ENCODE measurements at places on chromosomes 1 and 21.

DNA sequence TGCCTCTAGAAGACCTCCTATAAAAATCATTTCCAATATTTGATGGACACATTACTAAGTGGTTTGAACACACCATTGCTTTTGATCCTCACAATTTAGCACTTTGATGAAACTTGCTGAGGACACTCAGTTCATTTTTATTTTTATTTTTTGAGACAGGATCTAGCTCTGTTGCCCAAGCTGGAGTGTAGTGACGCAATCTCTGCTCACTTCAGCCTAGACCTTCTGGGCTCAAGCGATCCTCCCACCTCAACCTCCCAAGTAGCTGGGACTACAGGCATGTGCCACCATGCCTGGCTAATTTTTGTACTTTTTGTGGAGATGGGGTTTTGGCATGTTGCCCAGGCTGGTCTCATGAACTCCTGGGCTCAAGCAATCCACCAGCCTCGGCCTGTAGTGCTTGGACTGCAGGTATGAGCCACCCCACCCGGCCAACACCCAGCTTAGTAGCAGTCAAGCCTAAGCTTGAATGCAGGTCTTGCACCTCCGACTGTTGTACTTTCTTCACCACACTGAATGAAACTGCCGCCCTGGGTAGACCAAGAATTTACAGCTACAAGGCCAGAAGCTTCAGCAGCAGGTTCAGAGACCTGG, 24.8 kb upstream of the ATP2B4 start:
- DNase-seq = no peak

DNA sequence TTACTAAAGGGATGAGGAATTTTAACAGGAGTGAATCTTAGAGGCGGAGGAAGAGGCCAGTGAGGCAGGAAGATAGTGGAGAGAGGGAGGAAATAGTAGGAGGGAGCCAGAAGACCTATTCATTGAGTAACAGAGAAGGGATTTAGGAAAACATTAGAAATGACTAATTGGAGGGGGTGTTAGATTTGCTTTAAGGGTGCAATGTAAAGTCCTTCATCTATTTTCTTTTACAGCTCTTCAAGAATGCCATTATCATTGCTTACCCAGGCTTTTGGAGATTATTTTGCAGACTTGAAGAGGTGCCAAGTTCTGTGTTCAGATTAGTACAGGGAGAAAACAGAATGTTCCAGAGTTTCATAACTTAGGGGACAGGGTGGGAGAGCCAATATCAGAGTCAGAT, 33.8 kb downstream of the OR10J1 start:
- no peak for DNase-seq

DNA sequence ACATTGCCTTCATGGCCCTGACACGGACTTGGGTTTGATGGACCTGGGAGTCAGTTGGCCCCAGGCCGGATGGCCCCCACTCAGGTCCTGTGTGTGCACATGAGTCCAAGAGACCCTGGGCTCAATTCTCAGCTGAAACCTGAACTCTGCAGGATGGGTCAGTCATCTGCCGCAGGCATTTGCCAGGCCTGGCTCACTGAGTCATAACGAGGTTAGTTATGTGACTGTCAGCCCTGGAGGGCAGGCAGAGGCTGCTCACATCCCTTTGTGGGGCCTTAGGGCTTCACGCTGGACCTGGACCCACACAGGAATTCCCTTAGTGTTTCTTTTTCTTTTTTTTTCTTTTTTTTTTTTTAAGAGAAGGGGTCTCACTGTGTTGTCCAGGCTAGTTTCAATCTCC, 46.5 kb downstream of the PSMG1 start:
- no peak for DNase-seq

- DNase-seq = no peak
Measured at GRCh38 chr1:201092738-201093137, 19.5 kb downstream of the CACNA1S start.

DNA sequence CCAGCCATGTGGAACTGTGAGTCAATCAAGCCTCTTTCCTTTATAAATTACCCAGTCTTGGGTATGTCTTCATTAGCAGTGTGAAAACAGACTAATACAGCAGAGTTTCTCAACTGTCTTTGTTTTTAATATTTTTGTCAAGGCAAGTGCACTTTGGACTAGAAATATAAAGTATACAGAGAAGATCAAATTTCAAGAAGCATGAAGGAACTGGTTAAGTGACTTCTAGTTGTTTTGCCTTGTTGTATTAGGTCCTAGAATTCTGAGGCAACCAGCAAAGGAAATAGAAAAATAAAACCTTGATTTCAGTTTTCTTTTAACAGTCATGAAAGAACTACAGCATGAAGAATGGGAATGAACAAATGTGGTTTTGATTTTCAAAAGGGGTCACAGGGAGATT, 131.1 kb upstream of the PTGFR start:
- no peak for DNase-seq

DNA sequence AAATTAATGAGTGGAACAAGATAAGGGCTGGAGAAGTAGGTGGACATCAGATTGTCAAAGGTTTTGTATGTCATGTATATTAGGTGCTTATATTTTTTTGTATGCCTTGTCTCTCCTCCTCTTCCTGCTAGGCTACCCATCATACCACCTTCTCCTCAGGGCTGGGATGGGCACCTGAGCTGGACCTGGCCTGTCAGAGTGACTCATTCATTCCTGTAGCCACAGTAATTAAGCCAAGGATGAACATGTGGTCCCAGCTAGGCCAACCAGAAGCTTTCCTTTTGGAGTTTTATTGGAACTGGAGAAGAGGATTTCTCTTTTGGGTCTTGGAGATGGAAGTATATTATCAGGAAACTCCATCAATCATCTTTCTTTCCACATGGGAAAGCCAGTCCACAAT, 21.2 kb downstream of the PTGS2 start:
- no peak for DNase-seq

GRCh38 chr1:165287781-165288180, 68.7 kb downstream of the LMX1A start:
- no peak for DNase-seq

GRCh38 chr1:43822040-43822690, 111.4 kb upstream of the ARTN start:
- no peak for DNase-seq

- DNase-seq = no peak
Measured at GRCh38 chr21:42706765-42707164, 53.3 kb downstream of the PDE9A start.

- peak; percentile 38 for DNase-seq
Measured at GRCh38 chr1:175887981-175888428, 144.6 kb upstream of the TNR start.

DNA sequence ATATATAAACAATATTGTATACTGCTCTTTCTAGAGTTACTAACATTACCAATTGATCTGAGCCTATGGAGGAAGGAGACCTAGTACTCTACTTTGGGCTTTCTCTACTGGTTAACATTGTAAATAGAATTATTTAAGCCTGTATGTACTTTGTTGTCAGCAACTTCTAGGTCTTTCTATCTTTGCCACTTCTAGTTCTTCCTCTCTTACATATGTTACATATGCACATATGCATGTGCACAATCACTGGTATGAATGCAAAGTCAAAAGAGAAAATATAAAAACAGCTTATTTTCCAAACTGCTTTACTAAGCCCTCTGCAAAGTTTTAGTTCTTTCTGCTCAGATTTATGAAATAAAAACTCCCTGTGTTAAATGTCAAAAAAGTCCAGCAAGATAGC, 84.3 kb downstream of the PTPRC start:
- no peak for DNase-seq

- DNase-seq = no peak
Measured at GRCh38 chr1:21669258-21670058, at the start of gene RAP1GAP. Gene RAP1GAP (minus strand): TSS chr1:21669357. CDS start chr1:21620032, 49,325 bp downstream.

DNA sequence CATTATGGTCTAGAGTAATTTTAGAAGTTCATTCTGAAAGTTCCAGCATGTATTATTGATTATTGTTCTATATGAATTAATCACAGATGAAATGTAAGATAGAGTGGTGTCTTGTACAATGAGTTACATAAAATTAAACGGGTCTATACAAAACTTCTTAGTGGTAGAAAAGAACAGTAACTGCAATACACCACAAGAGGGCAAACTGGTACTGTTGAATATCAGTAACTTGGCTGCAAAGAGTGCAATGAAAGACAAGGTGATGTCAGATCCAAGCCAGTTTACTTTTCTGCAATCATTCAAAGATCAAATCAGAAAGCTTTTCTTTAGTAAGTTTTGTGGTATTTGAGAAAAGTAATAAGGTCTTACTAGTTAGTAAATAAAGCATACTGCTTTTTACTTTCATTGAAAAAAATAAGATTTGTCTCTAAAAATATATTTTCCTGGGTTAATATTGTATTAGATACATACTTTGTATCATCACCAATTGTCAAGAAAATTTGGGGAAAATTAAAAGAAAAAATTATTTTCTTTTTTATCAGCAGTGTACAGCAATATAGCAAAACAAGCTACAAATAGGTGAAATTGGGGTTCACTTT, 66.4 kb upstream of the BTG3 start:
- DNase-seq = peak; percentile 66

DNA sequence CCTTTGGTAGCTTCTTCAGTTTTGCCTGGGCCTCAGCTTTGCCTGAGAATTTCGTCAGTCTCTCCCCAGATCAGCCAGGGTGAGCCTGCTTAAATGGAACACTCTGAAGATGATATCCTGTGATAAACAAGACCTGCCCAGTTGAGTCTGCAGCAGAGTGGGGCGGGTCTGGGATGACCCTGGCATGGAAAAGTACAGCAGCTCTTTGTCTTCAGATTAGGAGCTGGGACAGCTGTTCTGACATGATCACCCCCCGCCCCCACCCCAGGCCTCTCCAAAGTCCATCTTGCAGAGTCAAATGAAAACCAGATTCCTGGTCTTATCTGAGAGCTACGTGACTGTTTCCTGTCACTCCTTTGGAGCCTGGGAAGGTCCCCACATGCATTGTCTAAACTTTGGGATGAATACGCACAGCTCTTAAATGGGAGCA, 2.2 kb upstream of the TMEM51 start:
- DNase-seq = no peak

DNA sequence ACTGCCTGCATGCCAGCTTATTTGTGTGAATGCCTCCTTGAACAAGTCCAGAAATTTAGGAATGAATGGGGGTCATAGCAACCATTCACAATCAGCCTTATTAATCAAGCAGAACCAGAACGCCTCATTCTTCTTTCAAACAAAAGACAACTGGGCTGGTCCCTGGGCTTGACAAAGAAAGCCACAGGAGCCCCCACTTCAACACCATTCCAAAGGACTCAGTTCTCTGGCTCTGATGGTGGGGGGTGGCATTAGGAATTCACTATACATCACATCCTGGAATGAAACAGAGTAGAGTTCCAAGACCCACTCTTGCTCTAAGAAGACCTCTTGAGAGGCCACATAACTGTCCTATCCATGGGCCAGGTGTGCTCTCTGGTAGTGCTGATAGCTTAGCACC, 186.6 kb upstream of the ST6GALNAC5 start:
- DNase-seq = no peak

DNA sequence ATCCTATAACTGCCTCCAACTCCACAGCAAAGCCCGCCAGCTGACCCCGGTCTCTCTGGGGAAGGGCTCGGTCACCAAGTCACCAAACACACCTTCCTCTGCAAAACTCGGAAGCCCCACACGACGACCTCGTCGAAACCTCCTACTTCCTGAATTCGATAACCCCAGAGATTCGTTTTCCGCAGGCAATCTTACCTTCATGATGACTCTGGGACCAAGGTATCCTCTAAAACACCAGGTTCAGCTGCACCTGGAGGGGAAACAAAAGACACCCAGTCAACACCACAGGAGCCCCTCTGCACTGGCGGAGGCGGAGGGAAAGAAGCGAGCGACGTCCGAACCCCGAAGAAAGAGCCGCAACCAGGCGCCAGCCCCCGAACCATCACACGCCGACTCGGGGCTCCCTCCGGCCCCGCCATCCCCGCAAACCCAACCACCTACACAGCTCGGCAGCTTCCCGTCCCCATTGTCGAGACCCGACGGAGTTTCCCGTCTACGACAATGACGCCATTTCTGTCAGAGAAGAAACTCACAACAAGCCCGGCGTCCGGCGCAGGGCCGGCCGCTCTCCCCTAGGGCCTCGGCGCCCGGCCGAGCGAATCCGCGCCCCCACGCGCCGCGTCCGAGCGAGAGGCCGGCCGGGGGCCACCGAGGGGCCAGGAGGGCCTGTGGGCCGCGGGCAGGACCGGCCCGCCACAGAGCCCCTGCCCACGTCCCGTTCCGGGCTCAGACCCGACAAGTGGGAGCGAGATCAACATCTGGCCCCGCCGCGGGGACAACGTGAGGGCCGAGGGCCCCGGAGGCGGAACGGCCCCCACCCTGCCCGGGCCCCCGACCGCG, 1.0 kb downstream of the ARID4B start:
- peak; percentile 66 for DNase-seq

GRCh38 chr1:8241417-8242014, 76.4 kb upstream of the SLC45A1 start:
- DNase-seq = no peak

DNA sequence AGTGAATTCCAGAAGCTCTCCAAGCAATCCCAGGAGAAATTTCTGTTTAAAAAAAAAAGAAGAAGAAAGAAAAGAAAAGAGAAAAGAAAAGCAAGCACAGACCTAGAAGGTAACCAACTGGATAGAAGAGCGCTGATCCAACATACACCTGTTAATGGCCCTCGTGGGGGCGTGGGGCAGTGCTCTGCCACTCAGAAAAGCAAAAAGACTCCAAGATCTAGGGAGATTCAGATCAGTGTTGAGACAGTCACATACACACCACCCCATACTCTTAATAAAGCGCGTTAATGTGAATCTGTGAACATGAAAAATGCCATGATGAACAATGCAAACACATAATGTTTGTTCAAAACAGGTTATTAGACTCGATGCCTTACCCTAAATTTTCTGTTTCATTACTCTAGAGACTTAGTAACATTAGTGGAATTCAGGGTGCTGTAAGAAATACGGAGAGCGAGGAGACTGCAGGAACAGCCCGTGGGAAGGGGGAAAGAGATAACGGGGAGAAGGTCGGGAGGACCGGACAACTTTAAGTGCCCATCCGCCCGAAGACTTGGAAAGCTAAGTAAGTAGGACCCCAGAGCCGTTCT, 406 bp downstream of the NME7 start:
- no peak for DNase-seq

DNA sequence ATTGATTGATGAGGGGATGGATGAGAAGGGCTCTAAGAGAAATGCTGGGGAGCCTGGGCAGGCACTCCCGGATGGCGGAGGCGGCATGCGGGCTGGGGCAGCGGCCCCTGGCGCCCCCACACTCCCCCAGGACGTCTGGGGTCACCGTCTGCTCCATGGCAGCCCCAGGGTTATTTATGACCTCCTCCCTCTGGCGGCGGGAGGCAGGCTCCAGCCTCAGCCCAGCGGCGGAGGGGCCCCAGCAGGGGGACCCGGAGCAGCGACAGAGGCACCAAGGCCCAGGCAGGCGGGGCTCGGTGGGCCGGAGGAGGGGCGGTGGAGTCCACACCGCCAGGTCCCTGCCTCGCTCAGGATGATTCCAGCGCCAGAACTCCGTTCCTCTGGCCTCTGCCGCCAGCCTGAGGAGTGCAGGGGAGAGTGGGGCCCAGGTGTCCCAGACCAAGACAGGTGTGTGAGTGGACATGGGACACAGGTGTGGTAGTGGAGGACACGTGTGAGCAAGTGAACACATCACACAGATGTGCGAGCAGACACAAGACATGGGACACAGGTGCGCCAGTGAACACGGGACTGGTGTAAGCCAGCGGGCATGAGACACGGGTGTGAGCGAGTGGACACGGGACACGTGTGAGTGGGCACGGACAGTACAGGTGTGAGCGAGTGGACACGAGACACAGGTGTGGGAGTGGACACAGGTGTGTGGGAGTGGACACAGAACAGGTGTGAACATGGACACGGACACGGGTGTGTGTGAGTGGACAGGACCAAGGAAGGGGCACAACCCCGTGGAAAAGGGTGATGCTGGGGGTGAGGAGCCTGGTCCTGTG, 2.5 kb upstream of the SAMD11 start:
- peak; percentile 46 for DNase-seq

Measured in erythroblast (primary cell).